ENCODE measurements at places on chromosomes 2 and 18.

DNA sequence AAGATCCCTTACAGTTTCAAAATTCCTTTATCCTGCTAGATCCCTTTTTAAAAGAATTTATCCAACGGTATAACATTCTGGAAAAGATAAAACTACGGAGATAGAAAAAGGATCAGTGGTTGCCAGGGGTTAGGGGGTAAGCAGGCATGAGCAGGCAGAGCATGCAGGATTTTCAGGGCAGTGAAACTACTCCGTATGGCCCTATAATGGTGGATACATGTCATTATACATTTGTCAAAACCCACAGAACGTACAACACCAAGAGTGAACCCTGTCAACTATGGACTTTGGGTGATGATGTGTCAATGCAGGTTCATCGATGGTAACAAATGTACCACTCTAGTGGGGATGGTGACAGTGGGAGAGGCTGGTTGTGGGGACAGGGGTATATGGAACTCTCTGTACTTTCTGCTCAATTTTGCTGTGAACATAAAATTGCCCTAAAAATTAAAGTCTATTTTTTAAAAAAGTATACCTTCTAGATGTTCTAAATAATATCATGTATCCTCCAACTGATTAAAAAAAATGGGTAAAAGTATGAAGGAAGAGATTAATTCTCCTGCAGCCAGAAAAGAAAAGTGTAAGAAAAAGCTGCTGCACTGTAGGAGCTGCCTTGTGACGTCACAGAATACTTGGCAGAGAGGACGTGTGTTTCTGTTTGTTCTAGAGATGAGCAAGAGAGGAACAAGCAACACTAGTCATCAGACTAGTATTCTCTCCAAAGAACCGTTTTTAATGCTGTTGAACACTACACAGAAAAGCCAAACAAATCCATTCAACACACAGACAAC, 23.6 kb downstream of the ANKRD44 start:
- DNase-seq = peak; percentile 87

GRCh38 chr2:201996006-201996405, 37.6 kb upstream of the FZD7 start:
- no peak for DNase-seq

DNA sequence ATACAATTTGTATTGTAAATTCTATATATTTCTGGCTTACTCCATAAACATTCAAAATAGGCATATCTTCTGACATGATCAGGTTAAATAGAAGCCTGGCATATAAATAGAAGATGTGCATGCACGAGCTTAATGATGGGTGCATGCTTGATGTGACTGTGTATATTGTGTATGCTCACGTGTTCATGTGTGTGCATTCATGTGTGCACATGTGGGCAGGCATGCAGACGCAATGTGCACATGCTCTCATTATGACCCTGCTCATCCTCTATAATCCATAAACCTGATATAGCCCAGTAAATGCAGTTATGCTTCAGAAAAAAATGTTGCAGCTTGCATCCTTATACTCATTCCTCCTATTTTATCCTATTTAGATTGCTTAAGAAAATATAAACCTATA, 29.2 kb downstream of the RAB27B start:
- DNase-seq = no peak

DNA sequence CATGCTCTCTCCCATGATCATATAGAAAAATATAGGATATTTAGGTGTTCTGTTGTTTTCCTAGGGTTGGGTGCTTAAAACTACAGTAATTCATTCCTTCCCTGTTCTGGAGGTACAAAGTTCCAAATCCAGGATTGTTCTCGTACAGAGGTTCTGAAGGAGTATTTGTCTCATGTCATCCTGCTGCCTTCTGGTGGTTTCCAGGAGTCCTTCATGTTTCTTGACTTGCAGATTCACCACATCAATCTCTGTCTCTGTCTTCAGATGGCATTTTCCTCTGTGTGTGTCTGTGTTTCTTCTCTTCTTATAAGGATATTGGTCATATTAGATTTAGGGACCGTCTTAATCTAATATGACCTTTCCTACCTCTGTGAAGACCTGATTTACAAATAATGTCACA, 397.9 kb downstream of the NYAP2 start:
- DNase-seq = no peak

DNA sequence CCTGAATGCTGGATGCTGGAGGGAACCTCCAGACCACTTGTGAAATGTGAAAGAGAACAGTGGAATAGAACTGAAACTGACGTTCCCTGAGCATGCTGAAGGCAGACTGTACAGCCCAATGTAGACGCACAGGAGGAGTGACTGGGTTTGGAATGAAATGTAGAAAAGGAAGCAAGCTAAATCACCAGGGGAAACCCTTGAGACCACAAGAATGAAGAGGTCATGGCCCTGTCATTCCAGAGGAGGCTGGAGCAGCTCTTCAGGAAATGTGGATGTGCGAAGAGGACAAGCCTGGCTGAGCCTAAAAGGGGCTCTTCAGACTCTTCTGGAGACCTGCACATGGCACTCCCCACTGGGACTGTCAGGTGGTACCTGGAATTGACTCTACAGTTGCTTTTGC, 118.5 kb upstream of the ALPP start:
- peak; percentile 92 for DNase-seq

DNA sequence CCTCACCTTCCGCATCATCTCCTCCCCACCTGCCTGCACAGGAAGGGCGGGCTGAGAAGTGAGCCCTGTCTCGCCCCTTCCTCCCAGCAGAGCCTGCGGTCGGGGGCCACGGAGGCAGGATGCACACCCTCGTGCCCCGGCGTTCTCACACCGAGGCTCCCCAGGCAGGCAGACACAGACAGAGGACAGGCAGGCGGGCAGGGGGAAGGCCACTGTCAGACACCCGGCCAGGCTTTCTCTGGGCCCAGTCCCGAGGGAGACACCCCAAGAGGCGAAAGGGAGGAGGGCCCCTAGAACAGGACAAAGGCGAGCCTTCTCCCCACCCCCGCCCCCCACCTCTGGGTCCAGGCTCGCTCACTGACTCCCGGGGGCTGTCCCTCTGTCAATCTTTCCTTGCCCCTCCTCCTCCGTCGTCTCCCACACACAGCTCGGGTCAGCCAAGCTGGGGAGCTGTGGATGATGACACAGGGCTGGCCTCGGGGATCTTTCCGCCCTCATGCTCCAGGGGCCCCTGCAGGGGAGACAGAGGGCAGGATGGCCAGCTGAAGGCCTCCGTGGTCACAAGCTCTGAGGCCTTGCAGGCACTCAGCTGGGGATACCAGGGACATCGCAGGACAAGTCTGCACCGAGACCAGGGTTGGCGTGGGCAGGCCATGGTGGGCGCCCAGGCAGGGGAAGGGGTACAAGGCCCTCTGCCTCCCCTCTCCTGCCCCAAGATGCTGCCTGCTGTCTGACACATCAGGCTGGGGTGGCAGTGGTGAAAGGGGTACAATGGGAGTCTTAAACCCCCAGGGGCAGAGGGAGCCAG, 24.9 kb downstream of the BIN1 start:
- no peak for DNase-seq

DNA sequence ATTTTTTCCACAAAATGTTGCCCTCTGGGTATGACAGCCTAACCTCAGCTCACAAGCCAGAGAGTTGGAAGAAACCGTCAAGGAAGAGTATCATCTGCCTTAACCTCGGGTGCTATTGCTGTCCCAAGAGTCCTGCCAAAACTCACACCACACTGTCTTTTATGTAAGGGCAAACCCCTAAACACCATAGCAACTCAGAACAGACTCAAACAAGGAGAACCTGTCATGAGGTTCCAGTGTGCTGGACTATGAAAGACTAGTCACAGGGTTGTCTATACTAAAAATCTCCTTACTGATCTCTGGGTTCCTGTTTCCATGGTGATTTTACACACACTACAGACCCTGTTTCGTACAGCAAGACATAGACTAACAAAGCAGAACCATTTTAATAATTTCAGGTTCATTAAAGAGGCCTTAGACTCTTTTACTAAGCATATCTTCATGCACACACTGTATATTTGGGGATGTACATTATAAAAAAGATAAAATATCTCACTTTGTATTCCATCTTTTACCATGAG, 159.8 kb downstream of the PKP4 start:
- no peak for DNase-seq

DNA sequence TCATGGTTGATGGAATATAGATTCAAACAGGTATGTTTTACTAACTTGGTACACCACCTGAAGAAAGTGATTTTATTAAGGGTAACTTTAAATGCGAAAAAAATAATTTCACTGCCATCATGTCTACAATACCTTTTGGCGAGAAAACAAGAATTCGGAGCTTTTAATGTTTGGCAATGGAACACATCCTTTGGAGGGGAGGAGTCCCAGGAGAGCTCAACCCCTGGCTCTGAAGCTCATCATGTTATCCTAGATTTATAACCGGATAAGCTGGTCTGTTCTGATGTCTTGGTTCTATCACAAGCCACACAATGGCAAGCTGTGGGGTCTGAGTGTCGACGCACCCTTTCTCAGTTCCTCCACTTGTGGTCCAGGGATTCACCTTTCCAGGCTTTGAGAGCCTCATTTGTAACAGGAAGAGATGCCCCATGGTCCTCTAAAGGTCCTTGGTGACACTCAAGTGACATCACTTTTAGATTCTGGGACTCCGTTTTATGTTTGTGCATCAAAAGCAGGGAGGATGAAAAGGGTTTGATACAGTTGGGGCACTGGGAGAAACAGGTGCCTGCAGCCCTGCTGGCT, 172.7 kb downstream of the BCL2 start:
- no peak for DNase-seq

DNA sequence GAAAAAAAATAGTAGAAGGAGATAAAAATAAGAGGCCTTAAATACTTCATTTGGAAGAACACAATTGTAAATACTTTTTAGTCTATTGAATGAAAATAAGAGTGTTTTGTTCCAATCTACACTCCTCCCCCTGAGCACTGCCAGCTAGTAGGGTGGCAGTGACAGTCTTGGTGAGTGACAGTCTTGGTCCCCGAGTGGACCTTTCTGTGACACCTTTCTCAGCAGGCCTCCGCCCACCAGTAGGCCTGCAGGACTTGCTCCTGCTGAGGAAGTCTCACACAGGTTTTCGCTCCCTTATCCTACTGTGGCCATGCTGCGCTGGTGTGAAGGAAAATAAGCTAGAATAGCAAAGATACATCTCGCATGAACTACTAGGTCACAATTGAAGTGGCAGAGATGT, 666.8 kb downstream of the NR4A2 start:
- no peak for DNase-seq

DNA sequence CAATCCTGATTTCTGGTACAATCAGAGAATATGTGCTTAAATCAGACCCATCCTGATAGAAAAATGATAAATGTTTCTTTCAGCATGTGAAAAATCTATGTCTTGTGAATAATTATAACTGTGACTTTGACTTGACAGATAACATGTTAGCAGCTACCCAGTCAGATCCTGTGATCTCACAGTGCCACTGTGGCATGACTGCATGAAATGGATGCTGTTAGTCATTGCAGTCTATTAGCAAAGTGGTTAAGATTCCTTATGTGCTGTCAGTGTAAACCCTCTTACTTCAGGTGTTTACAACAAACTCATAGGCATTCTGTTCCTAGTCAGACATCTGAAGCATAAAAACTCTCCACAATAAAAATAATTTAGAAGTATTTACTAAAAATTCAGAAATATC, 244.6 kb upstream of the RND3 start:
- peak; percentile 54 for DNase-seq

- DNase-seq = no peak
Measured at GRCh38 chr2:130845505-130846085, 8.9 kb downstream of the ARHGEF4 start.

DNA sequence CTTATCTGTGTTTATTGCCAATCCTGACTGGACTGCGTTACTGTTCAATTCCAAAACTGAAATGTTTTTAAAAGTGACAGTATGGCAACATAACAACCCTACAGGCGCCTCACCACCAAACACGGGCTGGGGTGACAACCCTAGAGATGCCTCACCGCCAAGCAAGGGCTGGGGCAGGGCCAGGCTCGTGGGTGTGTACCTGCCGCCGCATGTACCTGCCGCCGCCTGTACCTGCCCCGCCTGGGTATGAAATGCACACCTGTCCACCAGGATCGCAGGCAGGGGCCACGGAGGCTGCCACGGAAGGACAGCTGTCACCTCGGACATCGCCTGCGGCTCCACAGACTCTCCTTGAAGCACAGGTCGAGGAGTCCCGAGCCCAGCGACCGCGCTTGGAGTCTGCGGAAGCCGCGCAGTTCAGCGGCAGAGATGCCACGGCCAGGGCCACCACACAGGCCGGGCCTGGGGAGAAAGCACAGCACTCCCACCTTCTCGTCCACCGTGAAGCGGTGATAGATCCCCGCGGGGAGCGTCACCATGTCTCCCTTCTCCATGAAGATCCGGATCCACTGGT, 18.9 kb downstream of the ADI1 start:
- no peak for DNase-seq

DNA sequence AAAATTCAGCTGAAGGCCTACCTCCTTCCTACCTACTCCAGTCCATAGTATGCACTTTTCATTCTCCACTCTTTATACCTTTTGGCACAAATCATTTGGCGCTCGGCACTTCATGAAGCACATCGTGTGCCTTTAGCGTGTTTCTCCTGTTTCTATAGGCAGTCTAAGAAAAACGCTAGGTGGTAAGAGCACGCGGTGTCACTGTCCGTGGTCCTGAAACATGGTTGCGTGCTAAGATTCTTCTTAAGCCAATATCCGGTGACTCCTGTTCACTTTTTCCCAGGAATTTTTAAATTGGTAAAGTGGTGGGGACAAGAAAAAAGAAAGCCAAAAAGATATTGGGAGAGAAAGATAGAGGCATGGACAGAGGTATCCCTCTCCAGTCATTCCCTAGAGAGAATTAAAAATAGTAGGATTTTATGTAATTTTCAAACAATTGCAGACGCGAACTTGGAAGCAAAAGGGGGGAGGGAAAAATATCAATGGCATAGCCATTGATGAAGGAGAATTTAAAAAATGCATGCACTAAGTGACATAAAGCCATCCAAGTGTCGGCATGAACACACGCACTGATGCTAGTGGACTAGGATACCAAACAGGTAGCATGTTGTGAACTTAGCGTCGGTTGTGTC, 1.4 kb upstream of the CTNNA2 start:
- DNase-seq = peak; percentile 48

DNA sequence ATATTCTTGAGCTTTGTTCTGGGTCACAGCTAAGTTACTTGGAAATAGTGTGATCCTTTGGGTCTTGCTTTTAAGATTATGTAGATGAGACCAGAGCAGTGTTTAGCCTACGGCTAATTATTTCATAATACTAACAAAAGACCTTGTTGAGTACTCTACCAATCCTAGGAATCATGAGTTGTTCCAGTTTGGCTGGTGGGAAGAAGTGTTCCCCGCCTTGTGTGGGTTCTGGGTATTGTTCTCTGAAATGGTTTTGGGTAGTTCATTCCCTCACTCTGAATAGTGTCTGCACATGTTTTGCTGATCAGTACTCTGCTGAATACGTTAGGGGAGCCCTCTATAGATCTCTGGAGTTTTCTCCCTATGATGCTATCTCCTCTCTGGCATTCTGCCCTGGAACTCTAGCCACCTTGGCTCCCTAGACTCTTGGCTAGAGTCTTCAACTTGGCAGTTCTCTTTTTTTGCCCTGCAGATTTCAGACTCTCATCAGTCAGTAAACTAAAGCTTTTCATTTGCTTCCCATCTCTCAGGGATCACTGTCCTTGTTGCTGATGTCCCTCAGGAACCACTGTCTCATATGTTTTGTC, 48.4 kb downstream of the NEMP2 start:
- DNase-seq = peak; percentile 16

GRCh38 chr2:161273038-161273760, 35.0 kb upstream of the PSMD14 start:
- peak; percentile 63 for DNase-seq

- peak; percentile 60 for DNase-seq
Measured at GRCh38 chr2:67600946-67601345, 203.8 kb downstream of the ETAA1 start.

Measured in fibroblast of upper back skin (primary cell).